IPS DF 6.9 (cell line): ENCODE measurements at places on chromosomes 1 and 21.

DNA sequence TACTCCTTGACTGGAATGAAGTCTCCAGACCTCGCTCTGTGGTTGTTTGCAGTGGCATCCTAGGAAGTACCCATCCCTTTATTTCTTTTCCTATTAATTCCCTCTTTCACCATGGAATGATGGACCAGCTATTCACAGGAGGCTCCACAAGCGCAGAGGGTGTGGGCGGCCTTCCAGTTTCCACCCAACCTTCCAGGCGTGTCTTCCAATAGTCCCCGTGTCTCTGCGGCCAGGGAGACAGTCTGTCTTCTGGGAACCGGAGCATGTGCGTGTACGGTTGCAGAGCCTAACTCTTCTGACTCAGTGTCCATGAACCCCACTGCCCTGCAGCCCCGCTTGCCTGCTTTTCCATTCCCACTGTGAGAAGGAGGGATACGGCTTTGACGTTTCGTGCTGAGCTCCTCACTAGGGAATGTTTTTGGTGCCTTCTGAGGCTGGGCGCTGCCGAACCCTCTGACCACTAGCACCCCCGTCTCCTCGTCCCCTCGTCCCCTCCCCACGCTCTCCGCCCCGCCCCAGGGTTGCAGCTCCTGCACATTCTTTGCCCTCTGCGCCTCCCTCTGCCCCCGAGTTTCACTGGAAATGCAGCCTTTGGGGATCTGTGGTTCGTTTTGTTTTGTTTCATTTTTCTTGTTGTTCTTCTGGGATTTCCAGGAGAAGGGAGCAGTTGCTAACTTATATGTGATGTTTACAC is 26.3 kb upstream of the FAM3B start:
- DNase-seq: no peak

- no peak for DNase-seq
These were observed 43.0 kb downstream of the SLC9A1 start for GRCh38 chr1:27111626-27112573.

DNA sequence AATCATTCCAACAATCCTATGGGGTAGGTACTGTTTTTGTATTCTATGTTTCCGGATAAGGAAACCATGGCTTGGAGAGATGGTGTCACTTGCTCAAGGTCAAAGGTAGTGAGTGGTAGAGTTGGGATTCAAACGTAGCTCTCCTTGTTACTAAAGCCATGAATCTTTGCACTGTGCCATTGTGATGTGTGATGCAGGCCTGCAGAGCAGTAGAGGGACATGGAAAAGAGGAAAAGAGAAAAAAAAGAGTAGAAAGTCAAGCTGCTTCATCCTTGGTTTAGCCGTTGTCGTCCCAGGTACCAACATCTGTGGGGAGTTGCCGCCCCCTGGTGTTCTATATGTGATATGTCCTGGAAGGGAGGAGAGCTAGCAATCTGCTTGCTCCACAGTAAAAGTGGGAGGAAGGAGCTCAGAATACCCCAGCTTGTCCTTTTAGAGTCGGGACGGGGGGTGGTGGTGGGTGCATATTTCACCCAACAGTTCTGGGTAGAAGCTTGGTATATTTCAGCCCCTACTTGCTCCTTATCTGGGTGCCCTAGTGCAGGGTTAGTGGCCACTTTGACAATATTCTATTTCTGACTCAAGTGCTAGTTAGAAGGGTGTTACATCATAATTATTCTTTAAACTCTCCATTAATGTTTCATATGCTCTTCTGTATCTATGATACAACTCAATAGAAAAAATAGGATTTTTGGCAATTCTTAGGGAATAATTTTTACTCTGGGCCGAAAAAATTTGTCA is 98.4 kb downstream of the EBNA1BP2 start:
- DNase-seq: peak; percentile 68

GRCh38 chr1:56297208-56297607 is 282.2 kb downstream of the PLPP3 start:
- DNase-seq: no peak

- no peak for DNase-seq
These were observed 214.7 kb upstream of the PTGFR start for GRCh38 chr1:78275906-78276685.

DNA sequence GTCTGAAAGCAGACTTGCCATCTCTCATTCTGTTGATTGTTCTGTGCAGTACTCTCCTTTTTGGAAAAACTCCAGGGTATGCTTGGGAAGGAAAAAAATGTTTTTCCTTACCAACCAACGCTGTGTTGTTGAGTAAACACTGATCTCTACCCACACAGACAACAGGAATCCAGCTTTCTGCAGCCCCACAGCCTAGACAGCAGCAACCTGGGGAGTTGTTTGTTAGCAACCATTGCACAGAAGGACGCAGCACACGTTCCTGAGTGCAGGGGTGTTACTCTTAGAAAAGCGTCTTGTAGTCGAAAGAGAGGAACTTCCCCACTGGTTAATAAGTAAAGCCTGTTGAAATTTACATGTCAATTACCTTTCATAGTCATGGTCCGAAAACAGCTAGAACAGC is 56.6 kb downstream of the SMYD2 start:
- DNase-seq: no peak

DNA sequence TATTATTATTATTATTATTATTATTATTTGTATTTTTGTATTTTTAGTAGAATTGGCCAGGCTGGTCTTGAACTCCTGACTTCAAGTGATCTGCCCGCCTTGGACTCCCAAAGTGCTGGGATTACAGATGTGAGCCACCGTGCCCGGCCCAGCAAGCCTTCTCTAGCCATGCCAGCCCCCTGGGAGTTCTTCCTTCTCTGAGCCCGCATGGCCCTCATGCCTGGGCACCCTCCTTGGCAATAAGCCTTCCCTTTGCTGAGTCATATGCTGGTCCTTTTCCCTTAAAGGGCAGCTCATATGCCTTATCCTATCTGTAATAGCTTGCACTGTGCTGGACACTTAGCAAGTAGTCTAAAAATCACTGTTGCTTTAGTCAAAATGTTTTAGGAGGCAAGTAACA is 8.5 kb upstream of the NBL1 start:
- no peak for DNase-seq

- DNase-seq: no peak
These were observed 1334.5 kb upstream of the ADGRL4 start for GRCh38 chr1:80341021-80341420.

- DNase-seq: no peak
These were observed 32.3 kb upstream of the ID3 start for GRCh38 chr1:23591460-23592208.

- DNase-seq: no peak
These were observed 35.5 kb downstream of the RCAN1 start for GRCh38 chr21:34579411-34579810.

DNA sequence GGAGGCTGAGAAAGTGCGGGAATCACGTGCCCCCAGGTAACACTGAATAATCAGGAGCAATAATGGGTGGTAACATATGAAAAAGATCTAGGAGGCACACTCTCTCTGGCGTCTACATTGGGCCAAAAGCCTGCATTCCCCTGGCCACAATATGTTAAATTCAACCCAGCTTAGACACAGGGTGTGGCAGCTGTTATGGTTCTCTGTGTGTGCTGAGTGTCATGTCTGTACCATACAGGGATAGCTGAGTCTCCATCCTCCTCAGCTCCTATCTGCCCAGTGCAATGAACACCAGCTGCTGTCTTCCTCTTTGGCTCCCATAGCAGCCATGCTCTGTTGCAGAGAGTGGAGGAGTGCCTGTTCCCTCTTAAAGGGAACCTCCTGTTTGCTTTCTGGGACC is 14.3 kb downstream of the S100A11 start:
- no peak for DNase-seq

DNA sequence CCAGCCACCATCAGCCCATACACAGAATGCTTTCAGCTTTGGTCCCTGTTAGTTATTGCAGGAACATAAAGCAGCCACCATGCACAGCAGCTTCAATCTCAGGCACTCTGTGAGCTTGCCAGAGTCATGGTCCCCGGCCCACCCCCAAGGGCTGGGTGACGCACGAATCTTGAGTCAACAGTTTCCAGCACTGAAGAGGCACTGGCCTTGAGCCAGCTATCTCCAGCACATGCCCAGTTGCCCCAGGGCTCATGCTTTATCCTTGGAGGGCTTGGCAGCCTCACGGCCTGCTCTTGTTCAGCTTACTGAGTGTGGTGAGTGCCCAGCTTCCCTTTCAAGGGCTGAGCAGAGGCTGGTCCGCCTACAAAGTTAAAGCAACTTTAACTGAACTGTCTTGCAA is 200.7 kb upstream of the RAB4A start:
- no peak for DNase-seq

GRCh38 chr1:156926175-156926574 is 5.7 kb downstream of the LRRC71 start:
- DNase-seq: no peak

GRCh38 chr1:115506924-115507589 is 134.7 kb upstream of the VANGL1 start:
- DNase-seq: peak; percentile 31

GRCh38 chr1:25482211-25482610 is 51.5 kb downstream of the MACO1 start:
- DNase-seq: no peak
